ENCODE measurements at places on chromosomes 5 and 9. TPM values are rescaled to one million over a fixed set of nuclear protein-coding genes. Genes with fewer than 3 reads are reported as not detected.

FAM169A gene
- 1.3 TPM for total RNA-seq

SLC2A8 gene
- 28.7 TPM for total RNA-seq

CDX1 gene
- total RNA-seq: not detected

CRB2 gene
- total RNA-seq: not detected

MEIKIN gene
- not detected for total RNA-seq

NR6A1 gene
- total RNA-seq: 3.1 TPM

LTC4S gene
- 14.8 TPM for total RNA-seq

CARTPT gene
- not detected for total RNA-seq

GFPT2 gene
- 8.4 TPM for total RNA-seq

DNA sequence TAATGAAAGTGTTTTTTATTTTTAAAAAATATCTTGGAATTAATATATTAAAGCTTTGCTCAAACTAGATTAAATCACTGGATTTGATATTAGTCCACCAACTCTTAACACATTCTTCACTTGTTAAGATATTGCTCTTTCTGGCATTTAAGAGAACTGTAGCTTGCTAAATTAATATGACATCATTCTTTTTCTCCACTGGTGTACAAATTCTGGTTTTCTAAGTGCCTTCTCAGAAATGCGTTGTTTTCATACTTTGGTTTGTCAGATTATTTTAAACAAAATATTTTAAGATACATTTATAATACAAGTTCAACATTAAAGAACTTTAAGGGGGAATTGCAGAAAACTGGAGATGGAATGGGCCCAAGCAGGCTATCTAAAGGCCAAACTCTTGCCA lies 87.6 kb upstream of the IFNE start:
- DNase-seq: no peak

- no peak for DNase-seq
These were observed 132.0 kb downstream of the MLLT3 start for GRCh38 chr9:20490246-20490834.

DNA sequence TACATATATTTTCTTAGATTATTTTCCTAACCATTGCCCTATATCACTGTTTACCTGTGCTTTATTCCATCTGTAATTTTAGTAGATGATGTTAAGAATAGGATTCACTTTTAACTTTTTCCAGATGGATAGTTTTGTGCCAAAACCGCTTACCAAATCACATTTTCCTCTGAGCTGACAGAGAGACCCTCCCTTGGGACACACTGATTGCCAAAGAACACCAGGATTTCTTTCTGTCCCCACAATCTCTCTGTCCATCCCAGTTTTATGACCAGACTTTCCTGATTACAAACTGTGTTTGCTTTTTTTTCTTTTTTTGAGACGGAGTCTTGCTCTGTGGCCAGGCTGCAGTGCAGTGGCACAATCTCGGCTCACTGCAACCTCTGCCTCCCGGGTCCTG lies 81.3 kb upstream of the SPATA31C2 start:
- peak; percentile 31 for DNase-seq

DNA sequence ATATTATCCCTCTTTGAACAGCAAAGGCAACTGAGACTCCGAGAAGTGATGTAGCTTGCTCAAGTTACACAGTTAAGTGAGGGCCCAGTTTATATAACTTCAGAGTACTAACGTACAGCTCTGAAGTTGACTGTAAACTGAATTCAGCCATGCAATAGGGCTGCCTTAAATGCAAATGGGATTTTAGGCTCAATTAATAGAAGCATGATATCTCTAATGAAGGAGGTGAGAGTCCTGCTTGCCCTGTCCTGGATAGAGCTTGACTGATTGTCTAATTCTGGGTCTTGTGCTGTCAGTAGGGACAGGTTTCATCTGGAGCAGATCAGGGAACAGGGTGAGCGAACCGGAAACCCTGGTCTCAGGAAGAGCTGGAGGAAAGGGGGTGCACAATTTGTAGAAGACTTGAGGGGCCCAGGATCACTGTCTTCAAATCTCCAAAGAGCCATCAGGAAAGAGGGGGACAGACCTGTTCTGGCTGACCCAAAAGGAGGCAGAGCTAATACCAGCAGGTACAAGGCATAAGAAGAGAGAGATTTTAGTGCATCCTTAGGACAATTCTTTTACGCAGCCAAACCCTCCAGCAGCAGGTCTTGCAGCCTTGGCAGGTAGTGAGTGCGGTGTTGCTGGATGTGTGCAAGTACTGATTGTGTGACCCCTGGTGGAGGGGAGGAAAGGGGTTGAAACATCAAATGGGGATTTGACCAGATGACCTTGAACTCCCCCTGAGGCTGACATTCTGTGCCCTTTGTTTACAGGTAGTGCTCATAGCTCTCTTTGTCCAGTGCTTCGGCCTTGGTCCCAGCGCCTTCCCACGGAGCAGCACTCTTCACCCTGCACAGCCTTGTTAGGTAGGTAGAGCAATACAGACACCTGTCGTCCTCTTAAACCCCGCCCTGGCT lies 13.0 kb downstream of the GSN start:
- DNase-seq: peak; percentile 52

DNA sequence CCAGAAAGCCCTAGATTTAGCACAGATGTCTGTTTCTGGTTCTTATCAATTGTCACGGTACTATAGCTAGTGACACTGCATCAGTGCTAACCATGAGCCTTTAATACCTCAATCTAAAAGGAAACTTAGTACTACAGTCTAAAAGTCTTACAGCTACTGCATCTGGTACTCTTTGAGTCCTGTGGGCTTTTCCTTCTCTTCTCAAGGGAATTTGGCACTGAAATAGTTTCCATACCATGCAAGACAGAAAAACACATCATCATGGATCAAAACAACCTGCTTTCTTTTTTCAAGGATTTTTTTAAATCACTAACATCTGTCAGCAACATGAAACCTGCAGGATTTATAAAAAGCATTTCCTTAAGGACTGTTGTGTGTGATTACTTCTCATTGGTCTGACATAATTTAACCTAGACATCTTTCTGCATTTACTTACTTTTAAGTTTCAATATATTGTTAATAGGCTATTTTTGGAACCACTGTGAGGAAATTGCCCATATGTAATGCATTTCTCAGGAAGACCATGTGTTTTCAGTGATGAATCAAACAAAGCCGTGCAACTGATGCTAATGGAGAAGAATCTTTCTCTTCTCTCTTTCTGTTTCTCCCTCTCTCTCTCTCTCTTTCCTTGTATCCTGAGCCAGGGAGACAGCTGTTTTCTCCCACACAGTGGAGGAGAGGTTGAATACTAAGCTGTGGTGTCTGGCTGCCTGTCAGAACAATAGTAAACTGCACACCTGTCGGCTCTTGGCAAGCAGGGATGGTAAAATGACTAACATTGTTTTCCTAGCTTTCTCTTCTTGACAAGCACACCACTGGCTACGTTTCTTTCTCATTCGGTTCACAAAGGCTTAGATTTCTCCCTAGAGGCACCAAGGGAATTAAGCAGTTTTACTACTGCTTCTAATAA lies 273.4 kb downstream of the CSNK1G3 start:
- DNase-seq: no peak

- DNase-seq: no peak
These were observed 171.9 kb upstream of the ELL2 start for GRCh38 chr5:96133341-96134079.

DNA sequence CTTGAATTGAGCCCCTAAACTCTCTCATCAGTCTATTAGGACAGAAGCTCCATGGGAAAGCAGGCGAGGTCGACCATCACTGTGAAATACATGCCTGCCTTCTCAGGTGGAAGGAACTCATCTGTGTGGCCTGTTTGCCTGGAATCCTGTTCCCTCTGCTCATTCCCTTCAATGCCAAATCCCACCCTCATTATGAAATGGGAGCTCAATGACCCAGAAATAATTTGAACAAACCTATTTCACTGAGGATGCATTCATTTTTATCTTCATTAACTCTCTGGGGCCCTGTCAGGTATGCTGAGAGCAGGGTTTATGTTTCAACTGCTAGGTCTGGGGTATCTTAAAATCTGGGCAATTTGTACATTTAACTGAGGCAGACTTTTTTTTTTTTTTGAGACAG lies 142.2 kb downstream of the MED27 start:
- no peak for DNase-seq

DNA sequence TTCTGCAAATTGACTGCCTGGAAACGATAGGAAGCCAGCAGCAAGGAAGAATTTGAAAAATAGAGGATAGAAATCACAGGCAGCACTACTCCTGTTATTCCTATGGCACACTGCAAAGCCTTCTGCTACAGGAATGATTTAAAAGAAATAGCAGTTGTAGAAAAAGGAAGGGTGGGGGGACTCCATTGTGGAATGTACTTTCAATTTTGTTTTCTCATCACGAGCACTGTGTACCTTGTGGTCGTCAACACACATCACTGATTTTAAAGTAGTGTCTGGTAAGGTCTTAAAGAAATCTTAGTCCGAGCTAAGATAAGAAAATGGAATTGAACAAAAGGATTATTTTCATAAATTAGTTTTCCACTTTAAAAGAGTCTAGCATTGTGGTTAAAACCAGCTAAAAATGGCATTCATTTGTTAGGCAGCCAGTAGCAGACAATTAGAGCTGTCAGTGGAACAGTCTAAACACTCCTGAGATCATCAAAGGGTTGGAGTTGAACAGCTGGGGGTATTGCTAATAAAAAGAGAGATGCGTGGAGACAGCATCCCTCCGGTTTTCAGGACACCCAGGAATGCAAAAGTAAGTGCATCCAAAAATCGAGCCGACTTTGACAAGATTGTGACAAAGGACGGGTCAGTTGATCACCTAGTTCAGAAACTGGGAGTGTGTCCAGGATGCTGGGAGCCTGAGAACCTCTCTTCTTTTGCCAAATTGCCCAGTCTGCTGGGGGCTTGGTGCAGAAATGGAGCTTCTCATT lies 97.8 kb upstream of the WWC1 start:
- DNase-seq: no peak

- DNase-seq: no peak
These were observed 10.3 kb downstream of the CDC37L1 start for GRCh38 chr9:4689687-4690104.

DNA sequence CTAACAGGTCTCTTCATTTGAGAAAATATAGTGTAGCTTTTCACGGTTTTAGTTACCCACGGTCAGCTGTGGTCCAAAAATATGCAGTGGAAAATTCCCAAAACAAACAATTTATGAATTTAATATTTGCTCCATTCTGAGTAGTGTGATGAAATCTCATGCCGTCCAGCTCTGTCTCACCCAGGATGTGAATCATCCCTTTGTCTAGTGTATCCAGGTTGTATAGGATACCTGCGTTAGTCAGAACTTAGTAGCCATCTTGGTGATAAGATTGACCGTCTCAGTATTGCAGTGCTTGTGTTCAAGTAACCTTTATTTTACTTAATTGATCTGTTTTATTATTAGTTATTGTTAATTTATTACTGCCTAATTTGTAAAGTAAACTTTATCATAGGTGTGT lies 41.1 kb downstream of the NDUFS4 start:
- DNase-seq: no peak

GRCh38 chr5:50786073-50786472 lies 119.6 kb downstream of the PARP8 start:
- no peak for DNase-seq

GRCh38 chr5:168339109-168339771 lies 47.8 kb downstream of the WWC1 start:
- DNase-seq: no peak

All from lower leg skin (tissue), 4 donors.